ENCODE measurements at places on chromosomes 5 and 9.

DNA sequence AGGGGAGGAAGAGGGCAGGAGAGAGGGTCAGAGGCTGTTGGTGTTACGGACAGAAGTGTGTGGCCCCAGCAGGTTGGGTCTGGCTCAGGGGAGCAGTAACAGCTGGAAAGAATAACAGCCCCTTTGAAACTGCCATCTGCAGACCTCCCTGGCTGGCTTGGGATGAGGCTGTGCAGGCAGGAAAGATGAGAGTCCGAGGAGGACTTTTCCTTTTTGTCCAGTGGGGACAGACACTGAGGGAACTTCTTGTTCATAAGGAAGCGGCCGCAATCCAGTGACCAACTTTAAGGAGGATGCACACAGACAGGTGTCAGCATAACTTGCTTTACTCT is 14.8 kb upstream of the PLEKHG4B start:
- no peak for DNase-seq

GRCh38 chr5:62937661-62938558 is 359.3 kb downstream of the LRRC70 start:
- no peak for DNase-seq

DNA sequence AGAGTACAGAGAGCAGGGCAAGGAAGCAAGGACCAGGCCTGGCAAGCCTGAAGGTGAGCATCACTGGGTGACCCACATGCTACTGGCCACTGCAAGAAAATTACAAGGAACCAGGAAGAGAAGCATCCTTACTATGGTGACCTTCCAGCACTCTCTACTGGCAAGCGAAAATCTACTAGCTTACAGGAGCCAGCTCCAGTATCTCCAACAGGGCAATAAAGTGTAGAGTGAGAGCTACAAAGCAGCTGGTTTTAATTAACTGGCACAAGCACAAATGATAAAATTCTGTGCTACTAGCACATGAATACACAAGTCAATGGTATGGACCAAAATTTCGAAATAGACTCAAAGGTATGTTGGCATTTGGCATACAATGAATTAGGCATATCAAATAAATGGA is 113.3 kb upstream of the CAST start:
- DNase-seq, result no peak

DNA sequence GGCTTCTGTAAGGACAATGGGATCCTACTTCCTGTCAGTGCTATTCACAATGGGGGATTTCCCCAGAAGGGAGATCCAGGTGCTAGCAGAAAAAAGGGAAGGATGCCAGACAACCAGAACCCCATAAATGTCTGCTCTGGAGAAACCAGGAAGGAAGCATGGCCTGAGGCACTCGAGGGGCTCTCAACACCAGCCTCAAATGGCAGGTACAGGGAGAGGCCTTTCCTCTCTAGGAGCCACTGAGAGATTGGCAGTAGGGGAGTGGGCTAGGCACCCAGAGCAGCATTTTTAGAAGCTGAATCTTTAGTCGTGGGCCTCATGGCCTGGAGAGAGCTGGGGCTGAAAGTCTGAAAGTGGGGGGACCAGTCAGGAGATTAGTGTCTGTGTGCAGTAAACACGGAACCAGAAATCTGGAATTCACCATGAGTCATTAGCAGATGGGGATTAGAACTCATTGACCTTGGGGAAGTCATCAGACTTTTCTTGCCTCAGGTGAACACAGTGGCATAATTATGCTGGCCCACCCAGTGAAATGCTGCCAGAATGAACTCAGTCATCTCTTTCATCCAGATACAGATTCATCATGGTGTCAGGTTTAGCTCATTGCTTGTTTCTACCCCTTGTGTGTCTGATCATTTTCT is 28.3 kb downstream of the ARHGEF28 start:
- DNase-seq, result no peak

GRCh38 chr9:137604345-137605086 is 970 bp upstream of the ARRDC1 start:
- DNase-seq, result no peak

- DNase-seq, result no peak
Observed at GRCh38 chr5:101018299-101018698, 115.2 kb upstream of the ST8SIA4 start.

DNA sequence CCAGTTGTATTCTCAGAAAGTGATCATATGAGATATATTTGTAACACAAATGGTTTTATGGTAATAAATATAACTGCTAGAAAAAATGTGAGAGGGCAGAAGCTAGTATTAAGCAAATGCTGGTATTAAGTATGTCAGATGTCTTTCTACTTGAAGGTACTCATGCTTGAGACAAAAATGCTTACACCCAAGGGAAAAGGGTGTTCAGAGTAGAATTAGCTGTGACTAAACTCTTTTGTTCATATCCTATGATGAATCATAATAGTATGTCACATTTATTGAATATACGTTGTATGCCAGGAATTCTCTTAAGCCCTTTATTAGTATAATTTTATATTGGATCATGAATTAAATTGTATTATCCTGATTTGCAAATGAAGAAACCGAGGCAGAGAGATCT is 2.2 kb downstream of the ADGRV1 start:
- no peak for DNase-seq

DNA sequence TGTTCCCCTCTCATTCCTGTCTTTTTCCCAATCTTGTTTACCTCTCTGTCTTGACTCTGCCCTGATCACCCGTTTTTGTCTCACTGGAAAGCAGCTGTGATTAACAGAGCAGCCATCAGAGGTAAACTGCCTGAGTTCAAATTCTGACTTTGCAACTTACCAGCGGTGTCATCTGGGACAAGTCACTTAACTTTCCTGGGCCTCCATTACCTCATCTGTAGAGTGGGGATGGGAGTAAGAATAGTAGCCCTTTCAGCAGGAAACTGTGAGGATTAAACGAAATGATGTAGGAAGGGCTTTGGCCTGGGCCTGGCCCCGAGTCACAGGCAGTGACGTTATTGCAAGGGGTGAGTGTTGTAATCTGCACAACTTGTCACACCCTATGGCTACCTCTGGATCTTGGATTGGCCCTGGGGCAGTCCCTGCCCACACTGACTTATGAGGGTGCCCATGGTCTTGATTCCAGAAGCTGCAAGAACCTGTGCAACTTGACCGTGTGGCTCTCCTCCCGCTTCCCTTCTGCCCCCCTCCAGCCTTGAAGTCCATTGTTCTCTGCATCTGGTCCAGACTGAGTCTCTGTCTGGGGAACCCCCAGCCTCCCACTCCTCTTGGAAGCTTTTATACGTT is 657 bp upstream of the PCDH12 start:
- no peak for DNase-seq

- DNase-seq, result no peak
Observed at GRCh38 chr5:90274216-90274615, 135.3 kb downstream of the CETN3 start.

DNA sequence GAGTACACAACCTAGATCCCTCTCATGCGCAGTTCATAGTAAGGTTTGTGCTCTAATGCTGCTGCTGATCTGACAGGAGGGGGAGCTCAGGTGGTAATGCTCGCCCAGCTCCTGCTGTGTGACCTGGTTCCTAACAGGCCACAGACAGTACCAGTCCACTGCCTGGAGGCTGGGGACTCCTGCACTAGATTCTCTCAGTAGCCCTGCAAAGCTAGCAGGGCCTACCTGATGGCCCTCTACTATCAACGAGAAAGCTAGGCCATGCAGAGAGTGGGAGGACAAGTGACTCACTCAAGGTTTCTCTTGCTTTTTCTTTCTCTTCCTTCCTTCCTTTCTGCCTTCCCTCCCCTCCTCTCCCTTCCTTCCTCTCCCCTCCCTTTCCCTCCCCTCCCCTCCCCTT is 55.1 kb upstream of the TEX48 start:
- no peak for DNase-seq

DNA sequence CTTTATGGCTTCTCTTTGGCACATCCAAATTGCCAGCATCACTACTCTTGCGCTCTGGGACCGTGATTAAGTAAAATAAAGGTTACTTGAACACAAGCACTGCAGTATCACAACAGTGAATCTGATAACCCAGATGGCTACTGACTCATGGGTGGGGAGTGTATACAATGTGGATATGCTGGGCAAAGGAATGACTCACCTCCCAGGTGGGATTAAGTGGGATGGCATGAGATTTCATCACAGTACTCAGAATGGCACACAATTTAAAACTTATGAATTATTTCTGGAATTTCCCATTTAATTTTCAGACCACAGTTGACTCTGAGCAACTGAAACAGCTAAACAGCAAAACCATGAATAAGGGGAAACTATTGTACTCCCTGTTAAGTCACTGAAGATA is 4.3 kb downstream of the GFM2 start:
- DNase-seq, result no peak

DNA sequence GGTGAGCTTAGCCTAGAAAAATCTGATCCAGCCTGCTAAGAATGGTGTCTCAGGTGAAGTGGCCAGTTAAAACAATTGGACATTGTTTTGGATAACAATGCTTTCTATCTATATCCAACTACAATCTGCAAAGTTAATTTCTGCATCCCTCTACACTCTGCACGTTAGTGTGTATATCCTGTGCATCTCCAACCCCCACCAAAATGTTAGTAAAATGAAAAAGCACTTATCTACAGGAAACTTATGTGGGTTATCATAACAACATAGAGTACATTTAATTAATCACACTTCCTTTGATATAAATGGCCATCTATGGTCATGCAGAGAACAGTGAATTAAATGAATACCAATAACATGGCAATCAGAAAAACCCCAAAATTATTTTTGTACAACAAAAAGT is 158.7 kb downstream of the NFIB start:
- DNase-seq, result no peak

DNA sequence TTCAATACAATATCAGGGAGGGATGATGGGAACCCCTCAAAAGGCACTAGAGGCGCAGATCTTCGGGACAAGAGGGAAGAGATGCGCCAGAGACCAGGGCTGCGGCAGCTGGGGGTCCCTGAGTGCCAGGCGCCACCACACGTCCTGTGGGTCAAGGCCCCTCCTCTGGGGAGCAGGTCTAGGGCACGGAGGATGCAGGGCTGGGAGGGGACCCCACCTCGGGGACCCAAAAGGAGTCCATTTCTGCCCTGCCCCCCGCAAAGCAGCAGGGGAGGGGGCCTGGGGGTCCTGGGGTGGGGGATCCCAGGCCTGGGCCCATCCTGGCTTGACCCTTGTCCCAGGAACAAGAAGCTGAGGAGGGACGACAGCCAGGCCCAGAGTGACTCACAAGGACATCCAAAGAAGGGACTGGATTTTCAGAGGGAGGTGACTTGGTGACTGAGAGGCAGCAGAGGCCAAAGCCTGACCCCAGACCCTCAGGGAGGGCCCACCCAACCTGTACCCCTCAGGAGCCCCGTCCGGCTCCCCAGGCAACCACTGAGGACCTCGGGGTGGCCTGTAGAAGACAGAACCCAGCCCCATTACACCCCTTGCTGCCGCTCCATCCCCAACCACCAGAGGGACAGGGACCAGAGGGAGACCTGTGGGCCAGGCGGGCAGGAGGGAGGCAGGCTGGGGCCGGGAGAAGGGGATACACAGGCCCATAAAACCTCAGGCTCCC is 54.2 kb downstream of the LRSAM1 start:
- DNase-seq, result no peak

- no peak for DNase-seq
Observed at GRCh38 chr9:133341369-133342068, 5.5 kb upstream of the SURF6 start.

DNA sequence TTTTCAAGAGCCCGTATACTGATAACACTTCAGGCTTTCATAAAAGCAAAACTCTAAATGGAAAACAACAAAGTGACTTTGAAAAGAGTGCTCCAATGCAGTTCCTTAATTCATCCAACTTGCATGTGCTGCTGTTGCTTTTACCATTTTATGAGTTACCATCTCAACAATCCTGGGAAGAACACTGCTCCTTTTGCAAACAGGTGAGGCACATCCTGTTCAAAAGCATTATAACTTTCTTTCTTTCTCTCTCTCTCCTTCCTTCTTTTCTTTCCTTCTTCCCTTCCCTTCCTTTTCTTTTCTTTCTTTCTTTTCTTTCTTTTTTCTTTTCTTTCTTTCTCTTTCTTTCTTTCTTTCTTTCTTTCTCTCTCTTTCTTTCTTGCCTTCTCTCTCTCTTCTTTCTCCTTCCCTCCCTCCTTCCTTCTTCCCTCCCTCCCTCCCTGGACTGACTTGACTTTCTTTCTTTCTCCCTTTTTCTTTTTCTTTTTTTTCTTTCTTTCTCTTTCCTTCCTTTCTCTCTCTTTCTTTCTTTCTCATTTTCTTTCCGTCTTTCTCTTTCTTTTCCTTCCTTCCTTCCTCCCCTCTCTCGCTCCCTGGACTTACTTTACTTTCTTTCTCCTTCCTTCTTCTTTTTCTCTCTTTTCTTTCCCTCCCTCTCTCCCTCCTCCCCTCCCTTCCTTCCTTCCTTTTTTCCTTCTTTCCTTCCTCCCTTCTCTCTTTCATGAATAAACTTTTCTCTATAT is 11.2 kb upstream of the PARP8 start:
- no peak for DNase-seq

DNA sequence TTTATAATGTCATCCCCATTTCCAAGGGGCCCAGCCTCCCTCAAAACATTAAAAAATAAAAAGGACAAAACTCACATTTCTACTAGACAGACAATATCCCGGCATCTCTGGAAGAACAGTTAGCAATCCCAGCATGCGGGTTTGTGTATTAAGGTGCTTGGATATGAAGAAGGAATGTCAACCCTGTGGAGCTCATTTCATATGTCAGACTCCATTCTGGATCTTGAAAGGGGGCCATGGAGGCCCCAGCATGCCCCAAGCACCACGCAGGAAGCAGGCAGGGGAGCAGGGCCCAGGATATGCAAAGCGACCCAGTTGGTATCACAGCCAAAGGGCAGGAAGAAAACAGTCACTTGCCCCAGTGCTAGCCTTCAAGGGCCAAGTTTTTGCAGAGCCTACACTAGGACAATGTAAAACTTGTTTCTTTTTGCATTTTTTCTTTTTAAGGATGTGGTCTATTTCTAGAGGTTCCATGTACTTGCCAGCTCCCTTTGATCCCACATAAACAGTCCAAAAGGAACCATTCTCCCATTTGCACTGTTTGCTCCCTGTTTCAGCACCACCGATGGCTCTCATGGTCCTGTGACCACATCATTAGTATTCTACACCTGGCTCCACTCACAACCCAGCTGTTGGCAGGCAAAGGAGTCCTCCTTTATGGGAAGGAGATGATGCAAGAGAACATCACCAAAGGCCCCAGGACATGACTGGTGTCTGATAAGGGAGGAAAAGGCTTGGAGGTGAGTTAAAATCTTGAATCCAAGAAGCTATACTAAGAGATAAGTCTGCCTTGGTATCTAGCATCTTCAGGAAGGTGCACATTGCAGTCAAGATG is 58.3 kb downstream of the FGF1 start:
- DNase-seq, result no peak

- DNase-seq, result no peak
Observed at GRCh38 chr5:84069608-84070179, 315.0 kb downstream of the EDIL3 start.

Data from NCI-H2081 treated with DMSO at 0.1 percent for 48 hours (cell line).